ENCODE measurements at places on chromosomes 16 and 17.

DNA sequence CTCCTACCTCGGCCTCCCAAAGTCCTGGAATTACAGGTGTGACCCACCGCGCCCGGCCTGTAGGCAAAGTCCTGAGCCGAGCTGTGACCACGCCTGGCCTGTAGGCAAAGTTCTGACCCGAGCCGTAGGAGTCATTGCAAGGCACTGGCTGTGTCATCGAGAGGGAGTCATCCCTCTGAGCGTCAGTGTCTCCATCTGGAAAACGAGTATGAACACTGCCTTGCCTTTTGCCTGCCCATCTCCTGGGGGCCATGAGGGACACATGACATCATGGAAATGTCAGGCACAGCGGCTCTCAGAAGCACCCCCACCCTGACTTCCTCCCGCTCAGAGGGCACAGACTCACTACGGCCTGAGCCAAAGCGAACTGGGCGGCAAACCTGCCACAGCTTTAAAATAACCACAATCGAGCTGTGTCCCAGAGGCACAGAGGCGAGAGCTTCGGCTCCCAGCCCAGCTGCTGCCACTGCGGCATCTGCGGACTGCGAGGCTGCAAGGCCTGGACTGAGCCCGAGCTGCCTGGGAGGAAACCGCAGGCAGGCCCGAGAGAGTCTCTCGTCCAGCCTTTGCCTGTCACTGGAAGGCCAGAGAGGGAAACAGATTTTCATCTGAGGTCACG, 50.8 kb downstream of the RPH3AL start:
- peak; percentile 78 for DNase-seq

- peak; percentile 95 for DNase-seq
Observed at GRCh38 chr17:74453665-74454196, 12.7 kb upstream of the CD300A start.

DNA sequence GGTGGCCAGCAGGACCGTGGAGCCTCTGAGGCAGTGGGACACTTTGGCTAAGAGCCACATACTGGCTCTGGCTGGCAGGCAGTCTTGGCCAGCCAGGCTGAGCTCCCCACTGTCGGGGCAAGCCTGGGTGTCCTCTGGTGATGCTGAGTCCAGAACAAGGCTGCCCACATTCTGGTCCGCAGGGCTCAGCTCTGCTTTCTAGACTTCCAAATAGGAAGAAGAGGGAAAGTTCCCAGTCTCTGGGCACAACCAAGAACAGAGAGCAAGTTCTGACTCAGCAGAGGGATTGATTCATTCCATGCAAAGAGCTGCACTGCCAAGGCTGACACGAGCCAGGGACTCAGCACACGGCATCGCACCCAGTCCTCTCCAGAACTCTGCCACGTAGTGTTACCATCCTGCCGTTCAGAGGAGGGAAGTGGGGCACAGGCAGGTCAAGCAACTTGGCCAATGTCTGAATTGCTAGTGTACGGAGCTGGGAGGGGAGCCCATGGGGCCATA, 58.9 kb downstream of the NOS2 start:
- DNase-seq = no peak

DNA sequence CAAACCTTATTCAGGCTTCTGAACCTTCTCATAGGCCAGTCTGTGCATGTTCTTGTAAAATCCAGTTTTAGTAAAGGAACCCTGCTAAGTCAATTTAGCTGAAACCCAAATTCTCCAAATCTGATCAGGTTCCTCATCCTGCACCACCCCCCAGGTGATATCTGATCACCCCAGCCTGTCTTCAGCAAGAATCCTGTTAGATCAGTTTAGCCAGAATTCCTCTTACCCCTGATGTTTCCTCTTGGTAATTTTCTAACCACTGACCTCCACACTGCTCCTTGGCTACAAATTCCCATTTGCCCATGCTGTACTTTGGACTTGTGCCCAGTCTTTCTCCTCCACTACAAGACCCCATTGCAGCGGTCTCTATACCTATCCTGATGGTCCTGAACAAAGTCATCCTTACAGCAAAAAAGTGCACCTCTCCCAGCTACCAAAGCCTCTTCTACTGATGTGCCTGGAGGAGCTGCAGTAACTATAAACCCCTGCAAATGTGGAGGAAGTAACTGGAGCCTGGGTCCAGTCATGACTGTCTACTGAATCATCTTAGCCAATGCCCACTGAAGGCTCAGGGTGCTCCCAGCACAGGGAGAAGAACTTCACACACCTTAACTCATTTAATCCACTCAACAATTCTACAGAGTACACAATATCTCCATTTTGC, 23.8 kb downstream of the TEX14 start:
- no peak for DNase-seq
